ENCODE measurements at places on chromosomes 11 and 22.

DNA sequence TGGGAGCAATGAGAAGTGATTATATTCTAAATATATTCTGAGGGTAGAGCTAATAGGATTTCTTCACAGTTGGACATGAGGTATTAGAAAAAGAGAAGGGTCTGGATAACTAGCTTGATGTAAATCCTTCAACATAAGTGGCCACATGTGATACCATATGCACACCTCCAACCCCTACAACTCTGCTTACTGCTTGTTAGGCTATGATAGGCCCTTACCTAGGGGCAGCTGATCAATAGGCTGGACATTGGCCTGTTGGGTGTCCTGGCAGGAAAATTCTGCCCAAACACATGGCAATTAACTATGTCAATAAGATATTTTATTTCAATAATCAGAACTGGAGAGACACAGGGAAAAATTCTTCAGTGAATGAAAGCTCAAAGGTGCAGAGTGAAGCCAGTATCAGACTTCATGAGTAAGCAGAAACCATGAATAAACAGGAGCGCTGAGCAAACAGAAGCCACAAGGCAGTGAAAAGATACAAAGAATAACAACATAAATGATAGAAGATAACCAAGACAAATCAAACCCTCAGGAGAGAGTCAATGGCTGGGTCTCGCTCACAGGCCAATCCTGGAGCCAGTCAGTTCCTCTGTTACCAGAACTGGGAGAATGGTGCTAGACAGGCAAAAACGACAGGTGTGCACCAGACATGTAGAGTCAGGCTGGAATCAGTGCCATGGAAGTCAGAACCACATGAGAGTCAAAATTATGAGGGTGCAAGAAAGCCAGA, 46.3 kb upstream of the PSMA1 start:
- DNase-seq = no peak

GRCh38 chr11:58888579-58888978, 44.1 kb upstream of the GLYATL2 start:
- no peak for DNase-seq

- no peak for DNase-seq
These were observed 12.2 kb upstream of the CYTH4 start for GRCh38 chr22:37269936-37270678.

DNA sequence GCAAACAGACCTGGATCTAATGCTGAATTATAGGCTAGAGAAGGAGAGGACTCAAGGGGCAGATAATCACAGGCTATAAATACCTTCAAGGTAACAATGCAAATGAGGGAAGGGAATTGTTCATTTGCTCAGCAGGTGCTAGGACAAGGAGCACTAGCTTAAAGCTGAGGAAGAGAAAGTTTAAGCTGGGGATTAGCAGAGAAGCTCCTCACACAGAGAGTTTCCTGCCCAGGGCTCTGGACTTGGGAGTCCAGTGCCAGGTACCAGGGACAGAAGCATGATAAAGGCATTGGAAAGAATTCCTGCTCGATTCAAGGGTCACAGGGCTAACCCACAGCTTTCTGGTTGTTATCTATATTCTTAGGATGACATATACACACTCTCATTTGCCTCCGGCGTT, 509.9 kb downstream of the NTM start:
- no peak for DNase-seq

- no peak for DNase-seq
These were observed 15.9 kb downstream of the CRELD2 start for GRCh38 chr22:49934160-49934890.

DNA sequence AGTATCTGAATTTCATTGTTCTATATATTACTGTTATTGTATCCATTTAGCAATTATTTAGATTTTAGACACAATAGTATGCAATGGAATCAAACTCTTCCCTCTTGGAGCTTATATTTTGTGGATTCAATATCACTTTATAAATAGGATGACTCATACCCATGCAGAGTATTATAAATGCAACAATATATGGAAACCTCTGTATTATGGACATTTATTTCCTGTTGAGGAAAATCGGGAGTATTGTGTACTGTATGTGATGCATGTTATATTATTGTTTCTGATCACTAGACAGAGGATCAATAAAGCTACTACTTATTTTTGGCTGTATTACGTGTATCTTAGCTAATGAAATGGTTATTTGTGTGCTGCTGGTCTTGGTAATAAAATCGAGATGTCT, 770 bp downstream of the METTL15 start:
- DNase-seq = no peak

GRCh38 chr11:134150195-134150903, 73.4 kb downstream of the NCAPD3 start:
- peak; percentile 25 for DNase-seq

- no peak for DNase-seq
These were observed 16.3 kb downstream of the APOL5 start for GRCh38 chr22:35733791-35734516.

- DNase-seq = no peak
These were observed 611.5 kb upstream of the B3GAT1 start for GRCh38 chr11:135023499-135023898.

- DNase-seq = peak; percentile 34
These were observed 866 bp downstream of the GP1BB start for GRCh38 chr22:19723983-19724827.

DNA sequence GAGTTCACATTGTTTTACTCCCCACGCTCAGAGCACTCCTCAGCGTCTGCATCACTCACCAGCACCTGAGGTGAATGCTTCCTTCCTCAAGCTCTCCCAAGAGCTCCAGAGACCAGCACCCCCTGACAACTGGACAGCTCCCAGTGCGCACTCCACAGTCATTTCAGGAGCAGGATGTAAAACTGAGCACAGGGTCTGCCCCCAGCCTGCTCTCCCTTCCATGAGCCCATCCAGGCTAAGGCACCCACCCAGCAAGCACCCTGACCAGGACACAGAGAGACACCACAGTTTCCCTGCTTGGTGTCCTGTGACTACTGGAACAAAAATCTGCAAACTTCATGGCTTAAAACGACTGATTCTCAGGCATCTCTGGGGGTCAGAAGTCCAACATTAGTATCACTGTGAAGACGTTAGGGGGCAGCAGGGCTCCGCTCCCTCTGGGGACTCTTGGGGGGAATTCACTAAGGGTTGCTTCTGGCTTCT, 3.3 kb downstream of the SCGB1D2 start:
- peak; percentile 6 for DNase-seq

- DNase-seq = no peak
These were observed 14.3 kb downstream of the EHD1 start for GRCh38 chr11:64864135-64864472.

- no peak for DNase-seq
These were observed 118.9 kb upstream of the NECTIN1 start for GRCh38 chr11:119847853-119848252.

GRCh38 chr22:45707605-45708004, 36.0 kb downstream of the ATXN10 start:
- DNase-seq = no peak

DNA sequence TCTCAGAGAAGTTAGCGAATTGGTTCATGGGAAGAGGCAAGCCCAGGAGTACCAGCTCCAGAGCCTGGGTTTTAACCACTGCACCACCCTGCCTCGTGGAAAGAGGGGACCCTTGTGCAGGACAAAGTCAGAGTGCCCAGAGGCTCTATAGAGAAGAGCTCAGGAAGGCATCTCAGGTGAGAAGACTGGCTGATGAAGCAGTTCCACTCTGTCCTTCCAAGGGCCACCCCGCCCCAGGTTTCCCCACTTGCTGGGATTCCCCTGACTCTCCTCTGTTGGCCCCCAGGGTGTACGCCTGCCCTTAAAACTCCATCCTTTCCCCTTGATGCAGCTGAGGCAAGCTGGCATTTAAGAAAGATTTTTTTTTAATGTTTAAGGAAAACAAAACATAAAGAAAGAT, 265.8 kb downstream of the BUD13 start:
- no peak for DNase-seq

GRCh38 chr22:31628362-31628761, 33.7 kb downstream of the PISD start:
- DNase-seq = no peak

GRCh38 chr11:75524665-75525432, 892 bp downstream of the GDPD5 start:
- no peak for DNase-seq

- no peak for DNase-seq
These were observed 9.9 kb downstream of the NIPSNAP1 start for GRCh38 chr22:29570912-29571549.

- no peak for DNase-seq
These were observed 51.7 kb upstream of the PAK1 start for GRCh38 chr11:77525455-77526091.

DNA sequence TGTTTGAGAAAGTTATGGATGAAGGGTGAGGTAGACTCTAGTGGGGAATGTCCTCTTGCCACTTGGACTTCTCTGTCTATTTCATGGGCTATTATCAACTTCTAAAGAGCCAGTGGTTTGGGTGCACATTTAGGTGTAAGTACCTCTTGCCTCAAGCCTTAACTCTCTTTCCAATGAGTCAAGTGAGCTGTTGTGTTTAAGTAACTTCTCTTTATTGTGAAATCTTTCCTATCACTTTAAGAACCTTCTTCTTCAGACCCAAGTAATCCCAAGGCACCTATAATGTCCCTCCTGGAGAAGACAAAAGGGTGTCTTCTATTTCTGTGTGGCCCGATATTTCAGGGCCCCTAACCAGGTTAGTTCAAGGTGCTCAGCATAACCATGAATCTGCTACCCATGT, 90.5 kb upstream of the VPREB1 start:
- DNase-seq = no peak

- DNase-seq = no peak
These were observed 121.5 kb downstream of the RRAS2 start for GRCh38 chr11:14237444-14237961.

DNA sequence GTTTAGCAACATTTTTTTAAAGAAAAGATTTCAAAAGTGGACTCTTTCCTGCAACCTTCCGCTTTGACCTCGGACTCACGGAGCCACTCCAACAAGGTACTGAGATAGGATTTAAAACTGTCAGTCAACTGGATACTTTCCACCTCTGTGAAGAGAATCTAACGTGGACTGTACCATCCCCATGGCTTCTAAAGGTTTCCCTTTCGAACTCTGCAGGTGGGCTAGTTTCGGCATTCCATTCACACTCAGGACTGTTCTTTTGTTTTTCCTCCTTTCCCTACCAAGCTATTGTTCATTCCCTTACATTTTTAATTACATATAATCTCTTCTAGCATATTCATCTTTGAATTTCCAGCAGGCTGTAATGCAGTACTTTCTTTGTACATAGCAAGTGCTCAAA, 88.5 kb upstream of the AKIP1 start:
- DNase-seq = no peak

DNA sequence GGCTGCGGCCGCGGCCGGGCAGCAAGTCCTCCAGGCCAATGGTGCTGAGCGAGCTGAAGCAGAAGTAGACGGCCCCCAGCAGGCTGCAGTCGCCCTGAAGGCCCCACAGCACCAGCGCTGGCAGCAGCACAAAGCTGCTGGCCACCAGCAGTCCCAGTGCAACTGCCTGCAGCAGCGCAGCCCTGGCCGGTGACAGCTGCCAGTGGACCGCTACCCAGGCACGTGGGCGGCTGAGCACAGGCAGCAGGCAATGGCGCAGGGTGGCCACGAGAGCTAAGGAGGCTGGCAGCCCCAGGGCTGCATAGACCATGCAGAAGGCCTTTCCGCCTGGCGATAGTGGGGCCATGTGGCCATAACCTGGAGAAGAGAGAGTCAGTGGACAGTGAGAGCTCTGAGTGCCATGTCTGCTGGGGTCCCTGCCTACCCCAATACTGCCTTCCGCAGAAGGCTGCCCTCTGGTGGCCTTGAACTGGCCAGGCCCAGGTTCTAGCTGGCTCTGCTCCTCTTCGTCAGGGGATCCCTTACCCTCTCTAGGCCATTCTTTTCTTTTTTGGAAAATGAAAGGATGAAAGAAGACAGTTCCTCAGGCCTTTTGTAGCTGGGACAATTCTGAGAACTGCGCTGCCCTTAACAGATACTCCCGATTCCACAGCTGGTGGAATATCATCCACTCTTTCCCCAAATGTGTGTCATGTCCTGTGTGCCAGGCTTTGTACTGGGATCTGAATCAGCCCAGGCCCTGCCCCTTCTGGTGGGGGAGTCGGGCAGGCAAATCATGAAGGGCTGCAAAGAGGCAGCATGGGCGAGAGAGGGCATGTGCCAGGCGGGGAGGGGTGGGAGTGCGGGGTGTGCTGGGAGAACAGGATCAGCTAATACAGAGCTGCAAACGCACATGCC, 1.8 kb downstream of the KCNK7 start:
- DNase-seq = peak; percentile 36

DNA sequence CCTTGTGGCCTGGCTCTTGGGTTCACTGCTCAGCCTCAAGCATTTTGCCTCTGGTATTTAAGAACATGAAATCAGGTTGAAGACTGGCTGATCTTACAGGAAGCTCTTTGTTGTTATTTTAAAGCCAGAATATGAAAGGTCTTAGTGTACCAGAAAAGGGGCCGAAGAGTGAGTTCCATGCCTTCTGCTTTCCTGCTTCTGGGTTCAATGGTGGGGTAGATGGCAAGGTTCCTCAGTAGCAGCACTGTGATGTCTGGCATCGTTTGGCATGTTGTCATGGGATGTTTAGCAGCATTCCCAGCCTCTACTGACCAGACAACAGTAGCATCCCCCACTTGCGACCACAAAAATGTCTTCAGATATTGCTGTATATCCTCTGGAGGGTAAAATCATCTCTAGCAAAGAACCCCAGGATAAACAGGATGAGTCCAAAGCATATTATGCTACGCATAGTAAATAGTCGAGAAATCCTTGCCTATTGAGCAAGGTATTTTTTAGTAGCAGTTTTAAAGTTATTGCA, 2.4 kb downstream of the VPS26B start:
- no peak for DNase-seq

- DNase-seq = no peak
These were observed 36.6 kb downstream of the RCOR2 start for GRCh38 chr11:63880403-63880790.

DNA sequence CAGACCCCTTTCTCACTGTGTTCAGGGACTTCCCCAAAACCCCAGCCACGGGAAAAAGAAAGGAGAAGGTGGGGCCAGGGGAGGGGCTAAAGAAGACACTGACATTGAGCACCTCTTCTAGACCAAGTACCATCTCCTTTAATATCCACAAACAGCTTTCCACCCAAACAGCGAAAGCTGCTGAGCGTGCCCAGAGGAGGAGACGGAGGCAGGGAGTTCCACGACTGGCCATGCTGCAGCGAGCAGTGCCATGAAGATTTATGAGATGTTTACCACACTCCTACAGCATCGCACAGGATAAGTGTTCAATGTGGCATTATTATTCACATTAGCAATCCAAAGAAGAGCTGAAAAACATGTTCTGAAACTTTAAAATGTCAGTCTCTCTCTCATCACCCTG, 127.4 kb downstream of the LARGE1 start:
- no peak for DNase-seq

GRCh38 chr22:38125038-38125610, 14.6 kb upstream of the BAIAP2L2 start:
- DNase-seq = no peak

GRCh38 chr11:33735271-33736147, 714 bp downstream of the CD59 start:
- peak; percentile 61 for DNase-seq

- no peak for DNase-seq
These were observed 34.1 kb upstream of the PARVB start for GRCh38 chr22:43990044-43990443.
